Epithelial cell of proximal tubule (primary cell): ENCODE measurements at places on chromosomes 3 and 15. TPM values are rescaled to one million over a fixed set of nuclear protein-coding genes. Genes with fewer than 3 reads are reported as not detected.

Gene GNAT1
- total RNA-seq: not detected in 2 replicates

DNA sequence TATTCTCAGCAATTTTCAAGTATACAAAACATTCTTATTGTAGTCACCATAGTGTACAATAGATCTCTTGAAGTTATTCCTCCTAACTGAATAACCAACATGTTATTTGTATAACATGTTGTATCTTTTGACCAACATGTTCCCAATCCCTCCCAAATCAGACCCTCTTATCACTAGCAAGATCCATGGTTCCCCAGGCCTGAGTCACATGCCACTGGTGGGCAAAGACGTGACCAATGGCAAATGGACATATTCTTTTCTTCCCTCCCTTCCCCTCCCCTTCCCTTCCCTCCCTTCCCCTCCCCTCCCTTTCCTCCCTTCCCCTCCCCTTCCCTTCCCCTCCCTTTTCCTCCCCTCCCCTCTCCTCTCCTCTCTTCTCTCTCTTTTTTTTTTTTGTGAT, 45.4 kb downstream of the AMOTL2 start:
- no peak for DNase-seq

GRCh38 chr15:34883042-34883441, 86.5 kb downstream of the AQR start:
- no peak for DNase-seq

GRCh38 chr3:183578179-183578578, 22.7 kb upstream of the KLHL6 start:
- DNase-seq: no peak

- DNase-seq: no peak
These were observed 36.7 kb upstream of the ZNF774 start for GRCh38 chr15:90315278-90315982.

DNA sequence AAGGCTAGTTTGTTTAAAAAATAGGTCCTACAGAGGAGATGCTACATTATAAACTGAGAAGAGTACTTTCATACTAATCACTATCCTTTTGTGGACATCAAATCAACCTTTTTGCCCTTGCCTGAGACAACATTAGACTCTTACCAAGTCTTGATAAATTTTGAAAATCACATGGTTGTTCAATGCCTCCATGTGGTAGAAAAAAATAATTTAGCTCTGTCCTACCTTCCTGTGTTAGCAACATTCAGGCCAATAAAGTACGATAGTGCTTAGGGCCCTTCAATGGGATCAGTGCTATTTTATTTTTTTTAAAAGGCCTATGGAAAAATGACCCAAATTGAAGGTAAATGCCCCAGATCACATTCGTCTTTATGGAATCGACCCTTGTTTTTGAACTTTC, 5.0 kb upstream of the UBE2E1 start:
- DNase-seq: no peak

Gene STRIT1
- not detected in 2 replicates for total RNA-seq

DNA sequence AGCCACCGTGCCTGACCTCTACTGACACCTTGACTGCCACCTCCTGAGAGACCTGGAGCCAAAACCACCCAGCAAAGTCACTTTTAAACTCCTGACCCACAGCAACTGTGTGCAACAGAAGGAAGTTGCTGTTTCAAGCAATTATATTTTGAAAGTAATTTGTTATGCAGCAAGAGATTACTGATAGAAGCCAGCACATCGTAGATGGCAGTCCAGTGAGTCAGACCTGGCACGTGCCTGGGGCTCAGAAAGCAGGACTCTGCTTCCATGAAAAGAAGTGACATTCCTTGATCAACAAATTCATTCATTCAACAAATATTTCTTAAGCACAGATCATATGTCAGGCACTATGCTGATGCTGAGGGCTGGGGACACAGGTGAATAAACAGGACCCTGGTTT, 5.7 kb upstream of the CSPG4 start:
- no peak for DNase-seq

GRCh38 chr3:64972793-64973192, 285.0 kb upstream of the ADAMTS9 start:
- DNase-seq: no peak

DNA sequence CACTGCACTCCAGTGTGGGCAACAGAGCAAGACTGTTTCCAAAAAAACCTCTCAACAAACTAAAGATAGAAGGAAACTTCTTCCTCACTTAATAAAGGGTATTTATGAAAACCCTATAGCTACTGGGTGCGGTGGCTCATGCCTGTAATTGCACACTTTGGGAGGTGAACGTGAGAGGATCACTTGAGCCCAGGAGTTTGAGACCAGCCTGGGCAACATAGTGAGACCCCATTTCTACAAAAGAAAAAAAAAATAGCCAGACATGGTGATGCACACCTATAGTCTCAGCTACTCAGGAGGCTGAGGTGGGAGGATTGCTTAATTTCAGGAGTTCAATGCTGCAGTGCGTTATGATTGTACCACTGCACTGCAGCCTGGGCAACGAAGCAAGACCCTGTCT, 22.4 kb downstream of the IP6K1 start:
- DNase-seq: no peak

Gene SPINT1
- total RNA-seq: 159 and 319 TPM in 2 replicates

DNA sequence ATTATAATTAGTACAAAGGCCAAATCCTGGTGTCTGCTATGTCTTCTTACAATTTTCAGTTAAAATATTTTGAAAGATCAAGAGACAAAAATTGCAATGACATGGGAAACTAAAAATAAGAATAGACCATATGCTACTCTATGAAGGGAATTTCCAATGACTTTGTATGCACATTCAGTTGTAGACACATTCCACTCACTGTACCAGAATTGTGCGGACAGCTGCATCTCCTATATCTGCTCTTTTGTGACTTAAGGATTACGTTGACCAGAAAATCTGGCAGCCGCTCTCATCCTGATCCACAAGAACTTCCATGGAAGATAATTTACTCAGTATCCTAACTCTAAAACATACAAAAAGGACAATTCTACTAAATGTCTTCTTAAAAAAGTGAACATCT, 493.9 kb upstream of the KCNMB2 start:
- DNase-seq: no peak

GRCh38 chr3:65479990-65480389, 558.7 kb downstream of the MAGI1 start:
- no peak for DNase-seq

- no peak for DNase-seq
These were observed 31.1 kb downstream of the PLA2G4D start for GRCh38 chr15:42063122-42063848.

Gene SPATA12
- total RNA-seq: 0.06 and 0.43 TPM in 2 replicates

DNA sequence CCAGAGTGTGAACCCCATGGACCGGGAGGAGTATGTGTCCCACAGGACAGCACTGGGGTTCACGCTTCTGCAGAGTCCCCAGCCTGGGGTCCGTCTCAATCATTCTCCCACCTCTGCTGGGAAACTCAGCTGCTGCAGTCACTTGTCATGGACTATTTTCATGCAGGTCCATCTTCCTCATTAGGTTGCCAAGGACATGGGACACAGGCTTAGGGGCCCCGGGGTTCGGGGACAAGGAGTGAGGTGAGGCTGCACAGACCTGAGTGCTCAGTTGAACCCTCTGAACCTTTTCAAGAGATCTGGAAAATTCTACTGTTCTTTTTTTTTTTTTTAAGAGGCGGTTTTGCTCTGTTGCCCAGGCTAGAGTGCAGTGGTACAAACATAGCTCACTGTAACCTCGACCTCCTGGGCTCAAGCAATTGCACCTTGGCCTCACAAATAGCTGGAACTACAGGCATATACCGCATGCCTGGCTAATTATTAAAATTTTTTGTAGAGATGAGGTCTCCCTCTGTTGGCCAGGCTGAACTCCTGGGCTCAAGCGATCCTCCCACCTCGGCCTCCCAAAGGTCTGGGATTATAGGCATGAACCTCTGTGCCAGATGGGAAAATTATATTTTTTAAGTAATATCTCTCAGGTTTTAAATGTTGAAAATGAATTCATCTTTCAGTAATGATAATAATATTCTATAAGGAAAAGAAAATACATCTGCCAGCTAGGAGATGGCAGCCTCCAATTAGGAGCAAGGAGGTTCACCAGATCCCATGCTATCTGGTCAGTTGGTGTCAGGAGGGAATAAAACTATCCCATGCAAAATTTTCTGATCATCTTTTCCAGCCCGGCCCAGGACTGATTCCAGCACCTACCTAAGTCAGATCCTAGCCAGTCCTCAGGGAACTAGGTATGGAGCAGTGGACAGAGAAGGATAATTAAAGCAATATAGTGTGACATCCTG, 45.2 kb downstream of the RPN1 start:
- DNase-seq: no peak

- DNase-seq: no peak
These were observed 38.7 kb downstream of the CHST2 start for GRCh38 chr3:143158014-143158988.

Gene ANKRD63
- total RNA-seq: 0.22 TPM in 1 of 2 replicates, not detected in the other

DNA sequence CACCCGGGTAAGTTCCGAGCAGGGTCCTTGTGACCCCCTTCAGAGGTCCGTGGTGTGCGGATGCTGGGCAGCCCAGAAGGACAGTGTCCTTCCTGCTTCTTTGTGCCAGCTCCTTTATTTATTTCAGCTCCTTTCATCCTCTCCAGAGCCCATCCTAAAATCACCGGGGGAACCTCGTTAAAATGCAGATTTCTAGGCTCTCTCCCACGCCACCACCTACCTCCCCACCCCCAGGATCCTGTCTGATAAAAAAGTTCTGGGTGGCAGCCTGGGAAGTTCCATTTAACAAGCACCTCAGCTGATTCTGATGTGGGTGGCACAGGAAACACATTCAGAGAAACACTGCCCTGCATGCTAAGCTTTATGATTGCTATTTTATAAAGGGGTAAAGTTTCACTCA, 12.5 kb upstream of the IGF1R start:
- no peak for DNase-seq

Gene THOC7
- total RNA-seq: 67.3 and 76.3 TPM in 2 replicates

GRCh38 chr3:102158080-102158740, 276.6 kb upstream of the ZPLD1 start:
- DNase-seq: no peak

Gene GOLGA6L10
- 0.65 and 1.2 TPM in 2 replicates for total RNA-seq

GRCh38 chr15:43046484-43046883, 59.4 kb downstream of the UBR1 start:
- DNase-seq: no peak

Gene ACTC1
- not detected in 2 replicates for total RNA-seq

Gene MCF2L2
- total RNA-seq: 0.58 and 0.87 TPM in 2 replicates

DNA sequence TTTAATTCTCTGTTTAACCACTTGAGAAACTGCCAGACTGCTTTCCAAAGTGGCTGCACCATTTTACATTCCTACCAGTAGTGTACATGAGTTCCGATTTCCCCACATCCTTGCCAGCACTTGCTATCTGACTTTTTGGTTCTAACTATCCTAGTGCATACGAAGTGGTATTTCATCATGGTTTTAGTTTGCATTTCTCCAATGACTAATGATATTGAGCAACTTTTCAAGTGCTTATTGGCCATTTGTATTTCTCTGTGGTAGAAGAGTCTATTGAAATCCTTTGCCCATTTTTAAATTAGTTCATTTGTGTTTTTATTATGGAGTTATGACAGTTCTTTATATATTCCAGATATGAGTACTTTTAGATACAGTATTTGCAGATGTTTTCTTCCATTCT, 247.8 kb downstream of the GABRB3 start:
- no peak for DNase-seq

Gene P2RY13
- total RNA-seq: not detected in 2 replicates

Gene CCR4
- total RNA-seq: not detected in 2 replicates

- no peak for DNase-seq
These were observed 127.1 kb upstream of the GRM7 start for GRCh38 chr3:6733699-6734394.
